ENCODE measurements at places on chromosomes 1 and 21.
A peak's percentile ranks its signal among the peaks of the same experiment; 100 is the strongest.

DNA sequence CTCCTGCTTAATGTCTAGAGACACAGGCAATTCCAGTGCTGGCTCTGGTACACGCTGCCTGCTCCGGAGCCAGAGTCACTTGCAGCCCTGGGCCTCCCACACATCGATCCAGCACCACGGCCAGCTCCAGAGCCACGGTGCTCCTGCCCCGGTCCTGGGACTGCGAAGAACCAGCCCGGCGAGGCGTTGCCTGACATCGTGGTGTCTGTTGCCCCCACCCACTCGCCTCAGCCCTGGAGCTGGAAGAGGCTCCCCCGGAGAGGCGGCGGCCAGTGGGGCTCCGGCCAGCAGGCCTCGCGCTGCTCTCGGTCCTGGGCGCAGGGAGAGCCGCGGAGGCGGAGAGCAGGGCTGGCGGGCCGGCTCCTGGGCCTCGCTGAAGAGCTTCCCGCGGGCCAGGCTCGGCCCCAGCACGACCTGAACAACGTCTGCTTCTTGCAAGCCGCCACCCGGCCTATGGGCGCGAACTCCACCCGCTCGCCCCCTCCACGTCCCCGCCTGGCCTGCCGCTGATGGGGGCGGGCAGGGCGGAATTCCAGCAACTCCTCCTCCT is 364.8 kb downstream of the CEP170 start:
- DNase-seq: peak; percentile 2

- DNase-seq: peak; percentile 88
These were observed 7.7 kb upstream of the CROCC start for GRCh38 chr1:16913833-16914662.

- DNase-seq: no peak
These were observed 26.2 kb upstream of the ID3 start for GRCh38 chr1:23585321-23586022.

DNA sequence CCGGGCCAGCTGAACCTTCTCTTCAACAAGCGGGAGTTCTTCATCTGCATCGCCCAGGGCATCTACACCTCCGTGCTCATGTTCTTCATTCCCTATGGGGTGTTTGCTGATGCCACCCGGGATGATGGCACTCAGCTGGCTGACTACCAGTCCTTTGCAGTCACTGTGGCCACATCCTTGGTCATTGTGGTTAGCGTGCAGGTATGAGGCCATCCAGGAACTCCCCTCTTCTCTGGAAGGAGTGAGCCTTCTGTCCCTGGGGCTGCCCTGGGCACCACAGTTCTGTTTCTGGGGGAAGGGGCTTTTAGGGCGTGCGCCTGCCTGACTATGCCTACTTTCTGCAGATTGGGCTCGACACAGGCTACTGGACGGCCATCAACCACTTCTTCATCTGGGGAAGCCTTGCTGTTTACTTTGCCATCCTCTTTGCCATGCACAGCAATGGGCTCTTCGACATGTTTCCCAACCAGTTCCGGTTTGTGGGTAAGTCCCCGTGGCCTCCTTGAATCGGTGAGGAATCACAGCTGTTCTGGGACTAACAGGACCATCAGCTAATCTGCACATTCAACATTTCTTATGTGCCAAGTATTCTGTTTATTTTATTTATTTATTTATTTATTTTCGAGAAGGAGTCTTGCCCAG is 21.1 kb downstream of the ATP8B2 start:
- DNase-seq: no peak

DNA sequence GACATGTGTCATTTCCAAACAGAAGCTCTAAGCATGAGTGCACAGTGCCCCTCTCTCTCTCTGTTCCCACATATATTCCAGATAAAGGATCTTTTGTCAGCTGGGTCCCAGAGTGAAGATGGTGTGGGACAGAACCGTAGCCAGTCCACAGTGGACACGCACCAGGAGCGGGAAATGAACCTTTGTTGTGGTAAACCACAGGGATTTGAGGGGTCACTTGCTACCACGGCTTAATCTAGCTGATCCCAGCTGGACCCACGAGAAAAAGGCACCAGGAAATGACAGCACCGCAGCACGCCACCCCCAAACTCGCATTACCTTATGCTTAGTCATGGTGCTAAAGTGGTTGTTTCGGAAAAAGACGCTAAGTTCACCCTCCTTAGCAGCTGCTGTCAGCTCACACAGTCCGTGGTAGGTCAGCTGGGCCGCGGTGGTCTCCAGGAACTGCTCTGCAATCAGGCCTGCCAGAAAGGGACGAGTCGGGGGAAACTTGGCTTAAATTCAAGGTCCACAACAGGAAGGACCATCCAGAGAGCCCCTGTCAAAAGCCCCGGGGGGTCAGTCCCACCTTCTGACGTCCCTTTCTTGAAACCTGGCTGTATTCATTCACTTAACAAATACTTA is 7.5 kb downstream of the MINDY1 start:
- DNase-seq: peak; percentile 53

DNA sequence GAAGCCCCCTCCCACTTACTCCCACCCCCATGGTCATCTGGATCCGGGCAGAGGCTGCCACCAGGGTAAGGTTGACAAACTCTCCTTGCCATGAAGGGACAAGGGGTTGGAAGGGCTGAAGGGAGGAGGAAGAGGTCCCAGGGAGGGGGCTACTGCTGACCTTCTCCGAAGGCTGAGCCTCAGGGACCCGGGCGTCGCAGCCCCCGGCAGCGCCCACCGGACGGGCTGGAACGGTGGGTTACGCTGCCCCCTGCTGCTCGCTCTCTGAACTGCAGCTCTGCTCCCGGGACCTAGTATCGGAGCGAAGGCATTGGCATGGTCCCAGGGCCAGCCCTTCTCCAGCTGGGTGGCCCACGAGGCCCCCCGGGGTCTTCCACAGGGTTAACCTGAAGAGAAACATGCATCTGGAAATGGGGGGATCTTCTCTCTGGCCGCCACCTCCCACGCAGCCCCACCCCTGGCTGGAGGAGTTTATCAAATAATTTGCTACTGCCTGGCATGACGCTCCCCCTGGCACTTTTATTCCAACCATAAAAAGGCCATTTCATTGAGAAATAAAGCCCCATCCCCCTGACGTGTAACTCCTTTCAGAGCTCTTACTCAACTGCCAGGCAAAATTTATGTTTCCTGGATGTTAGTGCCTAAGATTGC is 70.4 kb upstream of the TARDBP start:
- DNase-seq: peak; percentile 37

DNA sequence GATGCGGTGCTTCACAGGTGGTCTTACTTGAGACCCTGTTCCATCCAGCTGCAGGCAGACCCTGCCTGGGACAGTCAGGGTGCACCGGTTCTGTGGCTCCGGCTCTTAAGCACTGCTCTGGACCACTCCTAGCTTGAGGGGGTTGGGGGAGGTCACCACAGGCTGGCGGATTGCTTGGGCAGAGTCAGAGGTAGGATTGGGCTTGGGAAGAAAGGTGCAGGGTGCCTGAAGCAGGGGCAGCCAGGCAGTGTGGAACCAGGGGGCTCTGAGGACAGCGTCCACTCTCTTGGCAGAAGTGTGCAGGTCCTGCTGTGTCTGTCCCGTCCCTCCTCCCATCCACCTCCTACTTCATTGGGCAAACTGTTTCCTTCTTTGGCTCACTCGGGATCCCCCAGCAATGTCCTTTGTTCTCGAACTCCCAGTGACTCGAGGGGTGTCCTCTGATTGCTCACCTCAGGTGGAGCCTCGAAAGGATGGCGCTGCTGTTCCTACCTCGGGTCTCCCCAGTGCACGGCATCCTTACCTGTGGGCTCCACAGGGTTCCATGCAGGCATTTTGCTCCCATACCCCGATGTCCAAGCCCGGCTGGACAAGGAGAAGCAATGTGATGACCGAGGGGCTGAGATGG is 1.7 kb downstream of the PDXK start:
- DNase-seq: no peak

DNA sequence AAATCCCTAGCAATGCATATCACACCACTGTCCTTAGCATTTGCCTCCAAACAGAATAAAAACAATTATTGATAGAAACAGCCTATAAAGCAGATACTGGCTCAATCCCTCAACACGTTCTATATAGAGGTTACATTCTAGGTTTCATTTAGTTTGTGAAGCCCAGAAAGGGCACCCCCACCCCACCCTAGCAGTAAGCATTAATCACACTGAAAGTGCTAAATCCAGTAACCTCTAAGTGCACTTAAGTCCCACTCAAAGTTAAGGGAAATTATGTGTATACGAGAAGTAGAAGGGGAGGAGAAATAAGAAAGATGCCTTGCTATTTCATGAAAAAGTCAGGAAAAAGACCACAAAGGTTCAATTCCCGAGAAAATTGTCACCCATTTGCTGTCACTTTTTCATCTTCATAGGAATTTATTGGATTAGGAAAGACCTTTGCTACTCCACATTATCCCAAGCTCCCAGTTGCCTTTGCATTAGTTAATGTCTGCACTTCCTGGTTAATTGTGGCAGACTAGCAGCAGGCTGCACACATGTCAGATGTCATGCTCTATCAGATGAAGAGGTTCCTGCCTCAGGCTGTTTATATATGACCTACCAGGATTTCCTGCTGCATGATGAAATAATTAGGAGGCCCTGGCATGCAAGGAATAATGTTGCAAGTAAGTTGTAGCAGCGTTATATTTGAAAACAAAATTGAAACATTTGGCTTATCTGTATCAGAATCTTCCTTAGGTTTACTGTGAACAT is 54.5 kb upstream of the LHX8 start:
- no peak for DNase-seq

DNA sequence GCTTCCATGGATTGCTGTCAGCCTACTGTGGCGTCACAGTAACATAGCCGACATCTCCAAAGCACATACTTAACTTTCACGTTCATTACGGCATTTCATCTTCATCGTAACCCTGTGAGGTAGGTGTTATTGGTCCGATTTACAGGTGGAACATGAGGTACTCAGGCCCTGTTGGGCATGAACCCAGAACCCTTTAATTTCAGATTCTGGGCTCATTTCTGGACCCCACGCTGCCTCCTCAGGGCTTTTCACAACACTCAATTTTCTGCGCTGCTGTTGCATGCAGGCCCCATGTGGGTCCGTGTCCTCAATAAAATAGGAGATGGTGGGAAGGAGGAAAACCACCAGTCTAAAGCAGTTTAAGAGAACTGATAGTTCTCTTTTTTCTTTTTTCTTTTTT is 39.6 kb downstream of the UBE2T start:
- no peak for DNase-seq

DNA sequence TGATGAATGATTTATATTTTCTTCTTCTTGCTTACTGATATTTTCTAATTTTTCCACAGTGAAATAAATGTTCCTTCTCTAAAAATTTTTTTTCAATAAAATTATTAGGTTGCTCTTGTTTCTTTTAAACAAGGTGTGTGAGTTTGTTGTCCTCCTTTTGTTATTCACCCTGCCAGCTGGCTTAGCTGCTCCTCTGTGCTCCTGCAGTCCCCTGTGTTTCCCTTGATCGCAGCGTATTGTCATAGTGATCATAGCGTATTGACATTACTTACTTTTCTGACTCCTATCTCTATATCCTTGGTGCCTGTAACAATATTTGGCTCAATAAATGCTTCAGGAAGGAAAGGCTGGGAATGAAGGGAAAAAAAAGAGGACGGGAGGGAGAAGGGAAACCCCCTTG is 24.9 kb upstream of the PODN start:
- DNase-seq: no peak

DNA sequence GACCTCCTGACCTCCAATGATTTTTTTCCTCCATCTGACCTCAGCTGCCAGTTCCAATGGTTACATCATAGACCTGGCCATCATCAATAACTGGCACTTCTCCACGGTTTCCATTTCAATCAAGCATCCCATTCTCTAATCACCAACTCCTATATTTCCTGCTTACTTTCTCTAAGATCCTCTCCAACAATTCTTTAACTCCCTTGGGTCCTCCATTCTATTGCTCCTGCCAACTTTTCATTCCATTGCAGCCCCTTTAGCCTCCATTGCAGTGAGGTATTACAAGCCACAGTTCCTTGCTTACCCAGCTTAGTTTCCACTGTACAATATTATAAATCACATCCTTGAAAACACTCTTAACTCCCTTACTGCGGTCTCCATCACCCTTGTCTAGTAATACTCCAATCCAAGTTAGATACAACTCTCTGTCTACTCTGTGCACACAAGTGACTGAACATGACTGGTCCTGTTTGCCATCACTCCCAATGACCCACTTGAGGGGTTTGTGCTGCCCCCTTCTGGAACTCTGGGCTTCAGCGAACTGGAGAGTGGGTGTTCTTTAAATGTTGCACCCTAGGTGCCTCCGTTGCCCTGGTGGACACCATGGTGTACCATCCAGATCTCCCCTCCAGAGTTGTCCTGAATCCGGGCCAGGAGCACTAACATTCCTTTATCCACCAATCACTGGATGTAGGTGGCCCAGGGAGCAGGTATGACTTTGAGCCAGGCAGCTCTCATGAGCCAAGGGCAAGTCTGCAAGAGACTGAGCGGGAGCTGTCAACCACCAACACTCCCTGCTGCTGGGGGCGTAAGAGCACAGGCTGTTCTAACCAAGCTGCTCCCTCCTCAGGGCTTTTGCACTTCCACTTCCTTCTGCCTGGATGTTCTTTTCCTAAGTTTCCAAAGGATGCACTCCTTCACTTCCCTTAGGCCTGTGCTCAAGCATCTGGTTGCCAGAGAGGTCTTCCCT is 3.7 kb upstream of the FNDC7 start:
- peak; percentile 63 for DNase-seq

DNA sequence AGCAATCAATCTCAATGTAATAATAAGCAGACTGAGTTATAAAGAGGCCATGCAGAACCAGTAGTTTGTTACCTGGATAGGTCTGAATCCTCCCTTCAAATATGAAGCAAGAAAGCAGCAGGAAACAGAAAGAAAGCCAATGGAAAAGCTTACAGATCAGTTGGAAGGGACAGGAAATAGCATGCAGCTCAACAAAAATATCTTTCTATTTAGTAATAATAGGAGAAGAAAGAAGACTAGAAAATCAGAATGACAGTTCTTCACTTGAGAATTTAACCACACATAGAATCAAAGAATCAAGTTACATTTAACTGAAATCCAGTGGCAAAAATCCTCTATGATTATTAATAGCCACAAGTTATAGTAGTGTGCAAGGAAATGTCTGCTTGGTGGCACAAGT is 194.4 kb downstream of the EIF4G3 start:
- DNase-seq: no peak

- DNase-seq: no peak
These were observed 656.8 kb upstream of the NCAM2 start for GRCh38 chr21:20341431-20341830.

- DNase-seq: no peak
These were observed 65.1 kb upstream of the JUN start for GRCh38 chr1:58848818-58849411.

- DNase-seq: no peak
These were observed 41.0 kb upstream of the PTPRC start for GRCh38 chr1:198597690-198598430.

- DNase-seq: no peak
These were observed 12.1 kb upstream of the MNDA start for GRCh38 chr1:158818975-158819431.

DNA sequence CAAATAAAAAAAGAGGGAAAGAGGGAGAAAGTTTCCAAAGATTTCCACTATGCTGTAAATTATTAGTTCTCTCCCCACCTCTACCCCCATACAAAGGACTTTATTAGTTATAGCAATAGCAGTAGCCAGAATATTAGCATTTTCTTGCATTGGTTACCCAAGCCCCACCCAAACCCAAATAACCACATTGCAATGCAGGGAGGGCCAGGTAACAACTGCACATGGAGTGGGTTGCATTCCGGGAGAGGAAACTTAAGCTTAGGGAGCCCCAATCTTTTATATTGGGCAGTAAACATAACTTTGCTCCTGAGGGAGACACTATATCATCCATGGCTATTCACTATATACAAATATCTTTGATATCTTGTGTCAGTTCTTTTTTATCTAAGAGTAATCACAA is 6.0 kb downstream of the ADIPOR1 start:
- DNase-seq: no peak

Measured in hematopoietic multipotent progenitor cell treated with erythropoietin and hydrocortisone succinate and interleukin-3 and kit ligand, for 8 days (in vitro differentiated cells).